ENCODE measurements at places on chromosomes 2 and 18.
A peak's percentile ranks its signal among the peaks of the same experiment; 100 is the strongest.

GRCh38 chr2:234066587-234066986, 16.1 kb downstream of the SPP2 start:
- no peak for DNase-seq

DNA sequence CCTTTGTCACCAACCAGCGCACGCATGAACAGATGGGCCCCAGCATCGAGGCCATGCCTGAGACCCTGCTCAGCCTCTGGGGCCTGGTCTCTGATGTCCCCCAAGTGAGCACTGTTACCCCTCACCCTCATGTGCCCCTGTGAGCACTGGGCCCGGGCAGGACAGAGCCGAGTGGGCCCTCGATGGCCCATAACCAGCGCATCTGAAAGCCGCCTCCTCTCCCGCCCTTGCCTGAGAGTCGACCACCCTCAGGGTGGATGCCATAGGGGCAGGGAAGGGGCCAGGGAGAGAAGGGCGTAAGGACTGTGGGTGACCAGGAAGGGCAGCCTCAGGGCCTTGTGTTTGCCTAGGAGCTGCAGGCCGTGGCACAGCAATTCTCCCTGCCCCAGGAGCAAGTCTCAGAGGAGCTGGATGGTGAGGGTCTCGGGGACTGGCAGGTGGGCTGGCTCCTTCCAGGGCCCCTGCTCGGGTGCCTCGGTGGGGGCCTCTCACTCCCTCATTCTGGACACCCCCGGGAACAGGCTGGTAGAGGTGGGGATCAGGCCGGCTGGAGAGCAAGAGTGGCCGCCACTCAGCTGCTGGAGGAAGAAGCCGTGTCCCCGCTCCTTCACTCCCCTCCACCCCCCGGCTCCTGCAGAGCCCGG, 2.1 kb downstream of the PROM2 start:
- DNase-seq: no peak

DNA sequence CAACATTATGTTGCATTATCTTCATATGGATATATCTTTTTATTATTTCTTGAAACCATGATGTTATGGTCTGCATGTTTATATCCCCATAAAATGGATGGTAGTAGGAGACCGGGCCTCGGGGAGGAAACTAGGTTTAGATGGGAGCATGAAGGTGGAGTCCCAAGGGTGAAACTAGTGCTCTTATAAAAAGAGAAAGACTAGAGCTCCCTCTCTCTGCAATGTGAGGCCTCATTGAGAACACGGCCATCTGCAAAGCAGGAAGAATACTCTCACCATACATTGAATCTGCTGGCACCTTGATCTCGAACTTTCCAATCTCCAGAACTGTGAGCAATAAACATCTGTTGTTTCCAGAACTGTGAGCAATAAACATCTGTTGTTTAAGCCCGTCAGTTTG, 64.0 kb downstream of the NXPH2 start:
- DNase-seq: no peak

DNA sequence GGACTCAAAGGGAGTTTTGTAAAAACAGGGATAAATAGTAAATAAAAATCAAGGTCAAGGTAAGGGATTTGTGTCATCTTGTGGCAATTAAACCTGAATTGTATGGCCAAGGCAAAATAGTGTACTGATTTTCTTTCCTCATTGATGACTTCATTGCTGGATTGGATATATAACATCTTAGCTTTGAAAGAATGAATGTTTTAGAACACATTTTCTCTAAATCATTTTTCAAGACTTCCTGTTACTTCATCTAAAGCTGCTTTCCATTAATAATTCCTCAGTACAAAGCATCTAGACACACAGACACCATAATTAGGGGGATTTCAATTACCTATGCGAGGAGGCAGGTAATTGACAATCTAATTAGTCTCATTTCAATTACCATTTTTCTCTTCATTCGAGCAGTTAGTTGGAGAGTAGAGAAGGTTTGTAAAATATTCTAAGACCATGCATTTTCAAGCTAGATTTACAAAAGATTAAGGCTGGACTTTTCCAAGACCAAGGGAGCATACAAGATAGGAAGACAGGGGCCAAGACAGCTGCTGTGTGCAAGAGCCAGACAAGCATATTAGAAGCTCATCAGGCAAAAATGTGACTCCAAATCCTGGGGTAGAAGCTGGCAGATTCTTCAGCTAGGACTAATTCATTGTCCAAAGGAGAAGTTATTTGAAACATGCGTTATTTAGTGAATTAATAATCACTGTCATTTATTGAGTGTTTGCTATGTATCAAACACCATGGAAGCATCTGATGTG, 253.6 kb downstream of the EPHA4 start:
- DNase-seq: no peak

DNA sequence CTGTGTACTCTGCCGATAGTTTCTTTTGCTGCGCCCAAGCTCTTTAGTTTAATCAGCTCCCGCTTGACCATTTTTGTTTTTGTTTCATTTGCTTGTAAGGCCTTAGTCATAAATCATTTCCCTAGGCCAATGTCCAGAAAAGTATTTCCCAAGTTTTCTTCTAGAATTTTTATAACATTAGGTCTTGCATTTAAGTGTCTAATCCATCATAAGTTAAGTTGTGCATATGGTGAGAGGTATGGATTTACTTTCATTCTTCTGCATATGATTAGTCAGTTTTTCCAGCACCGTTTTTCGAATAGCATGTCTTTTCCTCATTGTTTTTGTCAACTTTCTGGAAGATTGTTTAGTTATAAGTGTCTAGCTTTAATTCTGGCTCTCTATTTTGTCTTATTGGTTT, 484.8 kb upstream of the CNTNAP5 start:
- DNase-seq: no peak

DNA sequence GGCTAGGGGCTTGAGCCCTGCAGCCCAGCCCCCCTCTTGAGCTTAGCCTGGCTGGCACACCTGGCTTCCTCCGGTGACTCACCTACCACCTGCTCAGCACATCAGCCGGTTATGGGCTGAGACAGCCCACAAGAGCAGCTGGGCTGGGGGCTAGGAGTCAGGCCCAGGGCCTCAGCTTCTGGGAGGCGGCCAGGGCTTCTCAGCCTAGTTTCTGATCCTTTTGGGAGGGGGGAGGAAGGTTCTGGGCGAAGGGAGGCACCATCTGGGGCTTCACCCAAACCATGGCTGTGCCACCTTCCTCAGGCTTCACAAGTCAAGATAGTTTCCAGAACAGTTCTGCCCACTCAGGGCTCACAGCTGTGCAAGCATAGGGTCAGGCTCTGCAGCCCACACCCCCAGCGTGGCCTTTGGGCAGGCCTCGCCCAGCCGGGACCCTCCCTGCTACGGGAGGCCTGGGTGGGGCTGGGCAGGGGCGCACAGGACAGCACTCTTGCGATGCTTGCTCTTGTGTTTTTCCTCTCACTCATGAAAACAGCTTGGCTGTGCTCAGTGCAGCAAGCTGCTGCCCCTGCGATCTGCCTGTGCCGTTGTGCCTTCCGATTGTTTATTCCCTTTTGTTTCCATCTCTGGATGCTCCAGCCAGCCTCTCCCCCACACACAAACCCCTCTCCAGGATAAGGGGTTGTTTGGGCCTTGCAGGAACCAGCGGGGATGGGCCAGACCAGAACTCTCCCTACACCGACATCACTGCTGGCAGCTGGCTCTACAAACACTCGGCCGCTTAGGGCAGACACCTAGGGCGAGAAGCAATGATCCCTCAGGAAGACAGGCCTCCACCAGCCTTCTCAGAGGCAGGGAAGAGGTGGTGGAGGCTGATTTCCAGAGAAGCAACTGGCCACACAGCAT, 26.1 kb upstream of the SEMA4C start:
- DNase-seq: no peak

GRCh38 chr2:73984922-73985307, 205 bp downstream of the TET3 start:
- peak; percentile 73 for DNase-seq

GRCh38 chr2:215693193-215693998, 257.5 kb upstream of the FN1 start:
- DNase-seq: no peak

DNA sequence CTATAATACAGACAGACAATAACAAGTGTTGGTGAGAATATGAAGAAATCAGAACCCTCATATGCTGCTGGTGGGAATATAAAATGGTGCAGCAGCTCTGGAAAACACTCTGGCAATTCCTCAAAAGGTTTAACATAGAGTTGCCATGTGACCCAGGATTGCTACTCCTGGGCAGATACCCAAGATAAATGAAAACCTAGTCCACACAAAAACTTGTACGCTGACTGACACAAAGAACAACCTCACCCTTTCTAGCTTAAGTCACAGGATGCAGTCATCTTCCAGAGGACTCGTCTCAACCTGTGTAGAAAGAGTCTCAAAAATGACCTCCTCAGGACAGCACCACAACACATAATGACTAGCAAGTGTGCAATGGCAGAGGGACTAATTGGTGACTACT, 71.6 kb upstream of the ACAA2 start:
- no peak for DNase-seq

- DNase-seq: no peak
Measured at GRCh38 chr2:197265036-197265435, 45.5 kb downstream of the ANKRD44 start.

DNA sequence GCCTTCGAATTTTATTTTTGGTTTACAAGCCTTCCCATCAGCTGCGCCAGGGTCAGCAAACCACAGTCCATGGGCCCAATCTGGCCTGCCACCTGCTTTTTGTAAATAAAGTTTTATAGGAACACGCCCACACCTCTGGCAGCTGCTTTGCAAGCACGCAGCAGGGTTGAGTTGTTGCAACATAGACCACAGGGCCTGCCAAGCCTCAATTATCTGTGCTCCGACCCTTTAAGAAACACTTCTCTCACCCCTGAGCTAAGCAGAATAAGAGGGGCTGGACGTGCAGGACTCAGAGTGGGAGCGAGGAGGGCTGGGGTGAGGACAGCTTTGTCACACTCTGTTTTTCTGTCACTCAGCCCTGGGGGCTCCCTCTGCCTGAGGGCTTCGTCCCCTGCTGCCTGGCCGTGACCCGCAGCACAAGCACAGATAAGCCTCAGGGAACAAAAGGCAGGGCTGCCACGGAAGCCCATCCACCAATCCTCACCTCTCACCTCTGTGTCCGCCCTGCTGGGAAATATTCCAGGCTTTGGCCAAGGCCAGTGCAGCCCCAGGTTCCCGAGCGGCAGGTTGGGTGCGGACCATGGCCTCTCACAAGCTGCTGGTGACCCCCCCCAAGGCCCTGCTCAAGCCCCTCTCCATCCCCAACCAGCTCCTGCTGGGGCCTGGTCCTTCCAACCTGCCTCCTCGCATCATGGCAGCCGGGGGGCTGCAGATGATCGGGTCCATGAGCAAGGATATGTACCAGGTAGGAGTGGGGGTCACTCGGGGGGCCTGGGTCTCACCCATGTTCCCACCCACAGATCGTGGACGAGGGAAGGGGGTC, at the start of gene AGXT:
TSS of gene AGXT (plus strand) at position 539 of the 823 bp plus-strand sequence. CDS start at position 581, 42 bp downstream.
- no peak for DNase-seq

GRCh38 chr18:5463390-5463789, 80.4 kb downstream of the EPB41L3 start:
- DNase-seq: no peak

- no peak for DNase-seq
Measured at GRCh38 chr2:102294802-102295489, 16.4 kb upstream of the IL1RL1 start.

GRCh38 chr2:178527592-178527991, 47.3 kb downstream of the PLEKHA3 start:
- no peak for DNase-seq

DNA sequence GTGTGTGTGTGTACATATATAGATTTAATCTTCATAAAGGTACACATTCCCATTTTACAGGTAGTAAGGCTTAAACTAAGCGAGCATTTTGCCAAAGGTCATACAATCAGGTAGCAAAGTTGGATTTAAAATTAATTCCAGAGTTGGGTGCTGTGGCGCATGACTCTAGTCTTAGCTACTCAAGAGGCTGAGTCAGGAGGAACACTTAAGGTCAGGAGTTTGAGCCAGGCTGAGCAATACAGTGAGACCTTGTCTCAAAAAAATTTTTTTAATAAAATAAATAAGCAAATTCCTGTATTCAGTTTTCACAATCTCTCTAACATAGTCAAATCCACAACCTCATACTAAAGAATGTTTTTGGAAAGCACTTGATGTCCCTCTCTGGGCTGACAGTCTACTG, 111.5 kb upstream of the LDLRAD4 start:
- DNase-seq: no peak

- DNase-seq: no peak
Measured at GRCh38 chr2:33441235-33441810, 35.1 kb upstream of the RASGRP3 start.

GRCh38 chr18:45403341-45404049, 211.8 kb upstream of the SLC14A2 start:
- DNase-seq: no peak

GRCh38 chr2:84854850-84855249, 26.0 kb downstream of the TRABD2A start:
- DNase-seq: no peak

DNA sequence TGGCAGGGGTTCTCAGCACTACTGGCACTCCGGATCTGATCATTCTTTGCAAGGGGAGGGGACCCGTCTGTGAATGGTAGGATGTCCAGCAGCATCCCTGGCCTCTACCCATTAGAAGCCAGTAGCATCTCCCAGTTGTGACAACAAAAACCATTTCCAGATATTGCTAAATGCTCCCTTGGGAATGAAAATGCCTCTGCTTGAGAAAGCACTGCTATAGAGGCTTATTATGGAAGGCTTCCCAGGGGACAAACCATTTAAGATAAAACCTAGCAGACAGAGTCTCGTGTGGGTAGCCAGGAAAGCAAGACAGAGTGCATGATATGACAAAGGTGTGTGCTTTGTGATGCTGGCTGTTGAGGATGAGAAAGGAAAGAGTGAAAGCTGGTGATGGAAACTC, 273.7 kb downstream of the TMX3 start:
- no peak for DNase-seq

DNA sequence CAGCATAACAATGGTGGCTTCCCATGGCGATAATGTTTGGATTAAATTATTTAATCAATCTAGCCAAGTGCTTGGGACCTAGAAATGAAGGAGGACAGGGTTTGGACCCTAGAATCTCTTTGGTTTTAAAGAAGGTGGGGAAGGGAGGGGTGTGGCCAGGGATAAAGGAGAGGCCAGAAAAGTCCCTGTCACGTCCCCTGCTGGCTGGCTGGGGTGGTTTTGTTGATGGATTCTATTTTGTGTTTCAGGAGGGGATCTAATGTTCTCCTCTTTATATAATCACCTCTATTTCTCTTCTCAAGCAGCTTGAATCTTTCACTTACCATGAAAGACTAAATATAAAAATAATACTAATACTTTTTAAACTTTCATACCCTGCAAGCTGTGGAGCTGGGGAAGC, 52.6 kb upstream of the GALR1 start:
- DNase-seq: no peak

- no peak for DNase-seq
Measured at GRCh38 chr2:49371128-49371701, 216.9 kb upstream of the FSHR start.

- no peak for DNase-seq
Measured at GRCh38 chr2:60158262-60158661, 395.2 kb downstream of the BCL11A start.

DNA sequence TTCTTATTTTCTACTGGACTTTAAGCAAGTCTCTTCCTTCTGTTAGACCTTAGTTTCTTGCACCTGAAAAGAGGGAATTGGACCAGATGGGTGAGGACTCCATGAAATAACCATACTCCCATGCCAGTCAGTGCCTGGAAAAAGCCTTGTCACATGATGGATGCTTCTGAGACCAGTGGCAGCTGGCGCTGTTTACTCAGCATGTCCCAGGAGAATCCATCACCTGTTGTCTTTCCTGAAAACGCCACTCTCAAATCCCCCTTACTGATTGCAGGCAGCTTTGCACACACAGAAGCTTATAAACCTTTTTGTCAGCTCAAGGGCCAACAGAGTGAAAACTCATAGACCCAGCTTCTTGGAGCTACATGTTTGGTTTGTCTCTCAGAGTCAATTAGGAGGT, 117.6 kb downstream of the POLE4 start:
- no peak for DNase-seq
